Hindlimb muscle (tissue), 1 donor: ENCODE measurements at places on chromosomes 16 and 17. TPM values are rescaled to one million over a fixed set of nuclear protein-coding genes. Genes with fewer than 3 reads are reported as not detected.
A peak's percentile ranks its signal among the peaks of the same experiment; 100 is the strongest.

- no peak for DNase-seq
These were observed 7.9 kb downstream of the TUBD1 start for GRCh38 chr17:59884861-59885260.

Gene MT3
- 8.7 TPM for polyA plus RNA-seq

DNA sequence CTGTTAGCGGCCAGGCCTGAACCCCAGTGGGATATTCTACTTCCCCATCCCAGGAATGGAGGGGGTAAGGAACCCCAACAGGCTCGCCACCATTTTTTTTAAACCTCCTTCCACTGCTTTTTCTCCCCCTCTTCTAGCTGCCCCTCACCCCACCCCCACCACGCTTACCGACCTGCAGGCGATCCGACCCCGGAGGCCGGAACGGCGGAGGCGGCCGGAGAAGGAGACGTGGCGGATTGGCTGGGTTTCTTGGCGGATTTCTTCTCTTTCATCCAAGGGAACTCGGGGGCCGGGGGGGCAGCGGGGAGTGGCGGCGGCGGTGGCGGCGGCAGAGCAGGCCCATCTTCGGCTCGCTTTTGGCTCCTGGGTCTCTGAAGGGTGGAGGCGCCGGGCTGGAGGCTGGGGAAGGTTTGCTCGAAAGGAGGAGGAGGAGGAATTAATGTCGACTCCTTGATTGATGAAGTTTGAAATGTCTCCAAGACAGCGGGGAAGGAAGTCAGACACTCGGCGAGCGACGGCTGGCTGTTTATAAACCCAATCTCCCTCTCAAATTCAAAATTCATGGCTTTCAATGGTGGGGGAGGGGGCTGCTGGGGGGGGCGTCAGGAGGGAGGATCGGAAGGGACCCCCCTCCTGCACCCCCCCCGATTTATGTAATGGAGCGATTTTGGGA, 424 bp downstream of the HOXB2 start:
- peak; percentile 68 for DNase-seq

DNA sequence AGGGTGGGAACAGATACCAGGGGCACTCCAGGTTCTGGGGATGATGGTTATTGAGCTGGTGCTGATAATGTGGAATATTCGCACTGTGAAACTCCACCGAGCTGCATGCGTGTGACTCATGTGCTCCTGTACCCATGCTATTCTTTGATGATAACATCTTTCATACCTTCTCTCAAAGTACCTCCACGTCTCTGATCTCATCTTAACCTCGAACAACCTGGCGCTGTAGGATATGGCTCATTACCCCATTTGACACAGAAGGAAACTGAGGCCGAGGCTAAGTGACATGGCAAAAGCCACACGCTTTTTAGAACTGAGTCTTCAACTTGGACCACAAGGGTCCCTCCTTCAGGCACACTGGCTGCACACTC, 30.2 kb upstream of the MRPS23 start:
- no peak for DNase-seq

GRCh38 chr17:17084317-17084835, 42.1 kb downstream of the MPRIP start:
- no peak for DNase-seq

DNA sequence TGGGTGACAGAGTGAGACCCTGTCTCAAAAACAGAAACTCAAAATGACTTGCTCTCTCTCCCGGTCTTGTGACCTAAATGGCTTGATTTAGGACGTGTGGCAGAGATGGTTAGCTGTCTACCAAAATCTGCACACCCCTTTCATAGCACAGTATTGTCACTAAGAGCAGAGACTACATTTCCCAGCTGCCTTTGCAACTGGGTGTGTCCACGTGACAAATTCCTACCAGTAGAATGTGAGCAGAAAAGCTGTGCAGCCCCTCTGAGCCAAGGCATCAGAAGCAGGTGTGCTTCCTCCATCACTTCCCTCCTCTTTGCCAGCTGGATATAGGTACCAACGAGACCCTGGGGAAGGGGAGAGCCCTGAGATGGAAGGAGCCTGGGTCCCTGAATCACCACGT, 25.5 kb downstream of the GPR142 start:
- DNase-seq: no peak

DNA sequence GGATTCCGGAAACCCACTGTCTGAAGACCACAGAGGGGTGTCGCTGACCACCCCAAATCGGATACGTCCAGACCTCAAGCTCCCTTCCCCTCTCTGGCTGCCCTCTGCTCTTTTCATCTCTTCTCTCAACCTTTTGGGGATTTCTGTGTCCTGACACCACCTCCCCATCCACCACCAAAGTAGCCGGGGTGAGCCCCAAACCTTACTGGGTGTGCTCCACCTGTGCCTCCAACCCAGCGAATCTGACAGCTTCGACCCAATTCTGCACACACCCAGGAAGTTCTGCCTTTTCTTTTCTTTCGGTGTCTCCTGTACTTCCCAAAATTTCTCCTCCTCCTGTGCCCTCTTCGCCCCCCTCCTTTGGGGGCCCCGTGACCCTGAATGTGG, 534 bp downstream of the KCTD11 start:
- no peak for DNase-seq

DNA sequence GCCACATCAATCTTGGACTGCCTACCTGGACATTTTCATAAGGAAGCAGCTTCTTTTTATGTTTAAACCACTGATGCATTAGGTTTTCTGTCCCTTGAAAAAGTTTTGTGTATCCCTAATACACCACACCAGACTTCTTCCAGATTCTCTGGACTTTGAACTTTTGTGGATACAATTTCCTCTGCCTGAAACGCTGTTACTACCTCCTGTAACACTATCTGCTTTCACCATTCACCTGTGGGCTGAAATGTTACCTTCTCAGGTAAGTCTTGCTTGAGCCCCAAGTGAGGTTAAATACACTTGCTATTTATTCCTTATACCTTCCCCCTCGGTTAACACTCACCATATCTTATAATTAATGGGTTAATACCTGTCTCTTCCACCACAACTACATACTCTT, 2.7 kb downstream of the ZZEF1 start:
- DNase-seq: no peak

GRCh38 chr17:9211133-9211765, 189.9 kb downstream of the NTN1 start:
- DNase-seq: no peak

GRCh38 chr16:86647561-86647960, 69.2 kb downstream of the FOXL1 start:
- no peak for DNase-seq
